Kidney (tissue), 22 donors: ENCODE measurements at places on chromosomes 16 and 17. TPM values are rescaled to one million over a fixed set of nuclear protein-coding genes. Genes with fewer than 3 reads are reported as not detected.

DNA sequence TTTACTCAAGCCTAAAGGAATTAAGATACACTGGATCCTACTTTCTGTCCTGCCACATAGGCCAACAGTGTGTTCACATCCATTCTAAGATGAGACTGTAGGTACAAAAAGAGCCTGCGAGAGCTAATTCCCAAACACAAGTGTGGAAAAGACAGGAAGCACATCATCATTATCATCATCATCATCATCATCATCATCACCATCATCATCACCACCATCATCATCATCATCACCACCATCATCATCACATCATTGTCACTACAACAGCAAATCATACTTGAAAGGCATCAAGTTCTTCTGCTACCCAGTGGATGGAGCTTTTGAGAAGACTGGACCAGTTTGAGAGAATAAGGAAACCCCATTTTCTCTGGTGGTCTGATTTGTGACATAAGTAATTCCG lies 268.1 kb downstream of the HS3ST3A1 start:
- H3K27me3 ChIP-seq, result no peaks in the 10 kb centered on the region
- H3K4me1 ChIP-seq, result no peaks in the 10 kb centered on the region
- no peak overlapping the region for H3K4me3 ChIP-seq

- peak; percentile 56 for DNase-seq
- H3K27ac ChIP-seq, result no peak overlapping the region
- H3K4me3 ChIP-seq, result no peak overlapping the region
- H3K4me1 ChIP-seq, result peaks cover 22% of the 10 kb centered on the region
Measured at GRCh38 chr16:68289621-68290329, 21.0 kb downstream of the SLC7A6OS start.

DNA sequence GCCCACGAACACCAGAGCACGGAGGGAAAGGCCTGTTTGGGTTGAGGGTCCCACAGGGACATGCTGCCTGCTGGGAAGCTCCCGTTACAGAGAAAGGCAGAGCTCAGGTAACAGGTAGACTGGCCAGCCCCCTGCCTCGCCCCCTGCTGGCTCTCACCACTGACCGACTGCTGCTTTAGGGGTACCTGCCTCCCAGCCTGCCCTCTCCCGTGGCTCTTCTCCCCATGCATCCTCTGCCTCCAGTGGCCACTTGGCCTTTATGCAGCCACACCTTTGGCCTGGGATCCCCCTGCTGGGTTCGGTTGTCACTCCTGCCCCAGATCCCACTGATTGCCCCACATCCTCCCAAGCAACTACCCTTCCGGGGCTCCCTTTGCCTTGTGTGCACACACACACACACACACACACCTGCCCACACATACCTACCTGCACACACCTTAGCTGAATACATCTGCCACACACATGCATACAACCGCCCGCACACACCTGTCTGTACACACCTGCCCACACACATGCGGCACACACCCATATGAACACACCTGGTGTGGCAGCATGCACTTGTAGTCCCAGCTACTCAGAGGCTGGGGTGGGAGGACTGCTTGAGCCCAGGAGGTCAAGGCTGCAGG lies 7.1 kb downstream of the MCRIP1 start:
- H3K4me3 ChIP-seq, result no peak overlapping the region
- H3K27ac ChIP-seq, result no peak overlapping the region
- no peaks in the 10 kb centered on the region for H3K4me1 ChIP-seq
- no peaks in the 10 kb centered on the region for H3K36me3 ChIP-seq

DNA sequence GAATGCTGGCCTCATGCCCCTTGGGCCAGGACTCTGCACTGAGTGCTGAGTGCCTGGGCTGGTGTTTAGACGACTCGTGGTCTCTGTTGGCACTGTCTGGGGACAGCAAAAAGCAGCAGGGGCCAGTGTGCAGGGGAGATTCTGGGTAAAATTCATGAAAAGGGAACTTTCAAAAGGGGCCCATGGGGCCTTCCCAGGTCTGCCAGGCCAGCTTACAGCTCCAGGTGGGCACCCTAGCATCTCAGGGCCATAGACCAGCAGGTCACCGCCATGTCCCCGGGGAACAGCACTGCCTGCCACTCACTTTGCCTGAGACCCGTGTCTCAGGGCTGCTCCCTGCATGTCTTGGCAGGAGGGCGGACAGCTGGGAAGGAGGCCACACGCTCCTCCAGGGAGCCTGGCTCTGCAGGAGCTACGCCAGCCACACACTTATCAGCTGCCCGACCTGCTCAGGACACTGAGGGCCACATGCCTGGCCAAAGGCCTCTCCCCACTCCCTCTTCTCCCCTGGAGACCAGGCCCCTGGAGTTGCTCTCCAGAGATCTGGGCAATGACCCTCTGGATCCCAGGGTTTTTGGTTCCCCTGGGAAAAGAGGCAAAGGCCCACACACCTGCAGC lies 8.8 kb upstream of the FASN start:
- no peaks in the 10 kb centered on the region for H3K27me3 ChIP-seq
- DNase-seq, result no peak
- peaks cover 2% of the 10 kb centered on the region for H3K36me3 ChIP-seq
- H3K27ac ChIP-seq, result peak overlapping the region; percentile 65

- no peak overlapping the region for H3K4me3 ChIP-seq
- no peaks in the 10 kb centered on the region for H3K27me3 ChIP-seq
- no peaks in the 10 kb centered on the region for H3K36me3 ChIP-seq
- H3K4me1 ChIP-seq, result no peaks in the 10 kb centered on the region
Measured at GRCh38 chr17:33653399-33653788, 360.3 kb upstream of the ASIC2 start.

DNA sequence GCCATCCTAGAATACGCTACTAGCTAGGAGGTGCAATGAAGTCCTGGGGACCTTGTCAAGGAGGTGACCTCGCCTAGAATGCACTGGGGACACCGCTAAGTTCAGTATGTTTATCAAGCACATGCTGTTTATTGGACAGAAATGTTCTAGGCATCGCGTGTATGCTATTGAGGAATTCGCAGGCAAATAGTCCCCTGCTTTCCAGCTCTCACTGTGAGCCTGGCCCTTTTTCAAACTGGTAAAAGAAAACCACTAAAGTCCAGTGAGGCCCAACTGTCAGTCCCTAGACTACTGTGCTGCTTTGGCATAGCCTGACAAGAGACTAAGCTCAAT lies 1.2 kb upstream of the FAM222B start:
- H3K27ac ChIP-seq, result no peak overlapping the region
- no peak overlapping the region for H3K4me3 ChIP-seq
- H3K4me1 ChIP-seq, result no peaks in the 10 kb centered on the region
- H3K27me3 ChIP-seq, result no peaks in the 10 kb centered on the region
- H3K36me3 ChIP-seq, result no peaks in the 10 kb centered on the region
- no peak for DNase-seq

Gene EME2
- total RNA-seq, result 23.8 TPM

- no peaks in the 10 kb centered on the region for H3K4me1 ChIP-seq
- no peak overlapping the region for H3K27ac ChIP-seq
- no peaks in the 10 kb centered on the region for H3K36me3 ChIP-seq
- H3K27me3 ChIP-seq, result no peaks in the 10 kb centered on the region
- DNase-seq, result no peak
- H3K4me3 ChIP-seq, result no peak overlapping the region
Measured at GRCh38 chr17:70499067-70499786, 329.9 kb downstream of the KCNJ2 start.

DNA sequence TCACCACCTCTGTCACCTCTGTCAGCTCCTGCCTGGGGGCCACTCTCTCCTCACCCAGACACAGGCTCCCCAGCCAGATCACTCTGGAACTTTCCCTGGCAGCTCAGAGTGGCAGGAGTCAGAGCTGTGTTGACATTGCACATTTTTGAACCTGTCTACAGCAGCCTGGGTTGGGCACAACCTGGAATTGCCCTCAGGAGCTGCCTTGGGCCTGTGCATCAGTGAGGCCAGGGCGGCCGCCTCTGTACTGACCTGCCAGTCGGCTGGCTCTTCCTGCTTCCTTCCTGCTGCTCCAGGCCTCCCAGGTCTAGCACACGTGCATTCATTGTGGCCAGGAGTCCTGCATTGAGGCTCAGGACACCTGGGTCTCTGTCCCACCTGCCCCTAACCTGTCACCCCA lies 14.2 kb upstream of the TMEM11 start:
- H3K4me3 ChIP-seq, result no peak overlapping the region
- no peaks in the 10 kb centered on the region for H3K27me3 ChIP-seq
- no peak overlapping the region for H3K27ac ChIP-seq
- no peaks in the 10 kb centered on the region for H3K4me1 ChIP-seq

Gene BCO1
- 3.0 TPM for total RNA-seq

DNA sequence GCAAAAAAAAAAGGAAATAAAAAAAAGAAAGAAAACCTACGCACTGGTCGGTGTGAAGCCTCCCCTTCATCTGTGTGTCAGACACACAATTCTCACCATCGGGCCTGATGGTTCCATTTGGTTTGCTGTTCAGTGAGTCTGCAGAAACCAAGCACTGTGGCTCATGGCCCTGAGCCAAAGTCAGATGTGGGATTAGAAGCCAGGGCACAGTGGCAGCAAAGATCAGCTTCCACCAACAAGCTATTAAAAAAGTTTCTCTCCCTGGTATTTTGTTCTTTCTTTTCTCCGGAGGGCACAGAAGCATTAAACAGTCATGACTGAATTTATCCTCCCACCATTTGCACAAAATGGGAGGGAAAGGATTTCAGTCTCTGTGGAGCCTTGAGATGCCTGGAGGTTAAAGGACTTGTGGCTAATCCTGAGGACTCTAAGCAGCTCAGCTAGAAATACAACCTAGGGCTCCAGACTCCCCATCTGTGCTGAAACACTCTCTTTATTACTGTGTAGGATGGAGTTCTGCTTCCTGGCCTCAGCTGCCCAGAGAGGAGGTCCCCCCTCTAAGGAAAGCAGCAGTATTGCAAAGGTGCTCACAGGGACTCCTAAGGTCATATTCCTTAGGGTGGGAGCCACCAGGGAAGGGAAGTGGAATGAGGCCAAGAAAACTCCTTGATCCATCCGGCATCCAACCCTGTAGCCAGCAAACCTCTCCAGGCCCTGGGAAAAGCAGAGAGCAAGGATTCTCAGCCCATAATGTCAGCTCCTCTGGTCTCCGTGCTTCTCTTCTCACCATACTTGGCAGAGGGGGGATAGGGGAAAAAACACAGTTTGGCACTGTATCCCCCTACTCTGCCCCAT lies 28.2 kb downstream of the SLC39A11 start:
- H3K4me3 ChIP-seq, result no peak overlapping the region
- H3K4me1 ChIP-seq, result peaks cover 8% of the 10 kb centered on the region
- no peak overlapping the region for H3K27ac ChIP-seq
- H3K36me3 ChIP-seq, result no peaks in the 10 kb centered on the region
- no peaks in the 10 kb centered on the region for H3K27me3 ChIP-seq

Gene CAVIN1
- total RNA-seq, result 204 TPM

Gene MT1E
- 258 TPM for total RNA-seq

Gene SLC38A7
- 22.7 TPM for total RNA-seq

Gene TEDC2
- 1.4 TPM for total RNA-seq

GRCh38 chr16:59604354-59604753 lies 870.2 kb upstream of the GOT2 start:
- no peaks in the 10 kb centered on the region for H3K4me1 ChIP-seq
- DNase-seq, result no peak
- no peaks in the 10 kb centered on the region for H3K27me3 ChIP-seq
- H3K27ac ChIP-seq, result no peak overlapping the region
- H3K4me3 ChIP-seq, result no peak overlapping the region

DNA sequence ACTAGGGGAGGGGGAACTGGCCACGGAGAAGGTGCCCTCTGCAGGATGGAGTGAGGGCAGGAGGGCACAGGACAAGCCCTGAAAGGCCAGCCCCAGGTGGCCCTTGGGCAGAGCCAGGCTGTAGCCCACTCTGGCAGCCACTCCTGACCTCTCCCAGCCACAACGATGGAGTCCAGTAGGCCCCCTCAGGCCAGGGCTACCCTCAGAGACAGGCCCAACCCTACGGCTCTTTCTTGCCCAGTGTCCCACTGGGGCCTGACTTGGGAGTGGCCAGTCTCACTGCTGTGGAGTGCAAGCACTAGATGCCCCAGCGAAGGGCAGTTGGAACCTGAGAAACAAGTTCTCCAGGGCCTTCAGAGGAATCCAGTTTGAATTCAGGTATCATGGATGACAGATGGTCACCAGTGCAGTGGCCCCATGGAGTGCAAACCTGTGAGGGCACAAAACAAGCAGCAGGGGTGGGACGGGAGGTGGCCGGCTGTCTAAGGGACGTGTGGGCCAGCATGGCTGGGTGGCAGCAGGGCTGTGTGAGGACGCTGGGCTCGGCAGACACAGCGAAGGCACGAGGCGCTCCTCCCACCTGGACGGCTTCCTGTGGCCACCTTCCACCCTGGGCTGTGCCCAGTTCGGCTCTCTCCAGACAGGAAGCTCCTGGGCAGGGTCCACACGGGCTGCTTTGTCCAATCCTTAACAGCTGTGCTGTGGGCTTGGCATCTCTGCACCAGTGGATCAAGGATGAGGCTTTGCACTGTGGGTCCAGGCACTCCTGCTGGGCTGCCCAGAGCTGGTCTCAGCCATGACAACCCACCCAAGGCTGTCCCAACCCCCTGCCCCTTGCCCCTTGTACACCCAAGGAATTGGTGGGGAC lies 72.1 kb downstream of the AMFR start:
- H3K4me1 ChIP-seq, result no peaks in the 10 kb centered on the region
- H3K27ac ChIP-seq, result no peak overlapping the region
- H3K4me3 ChIP-seq, result no peak overlapping the region
- H3K36me3 ChIP-seq, result no peaks in the 10 kb centered on the region
- no peaks in the 10 kb centered on the region for H3K27me3 ChIP-seq

- no peaks in the 10 kb centered on the region for H3K4me1 ChIP-seq
- H3K36me3 ChIP-seq, result no peaks in the 10 kb centered on the region
Measured at GRCh38 chr17:61467416-61468262, 15.4 kb downstream of the TBX4 start.

DNA sequence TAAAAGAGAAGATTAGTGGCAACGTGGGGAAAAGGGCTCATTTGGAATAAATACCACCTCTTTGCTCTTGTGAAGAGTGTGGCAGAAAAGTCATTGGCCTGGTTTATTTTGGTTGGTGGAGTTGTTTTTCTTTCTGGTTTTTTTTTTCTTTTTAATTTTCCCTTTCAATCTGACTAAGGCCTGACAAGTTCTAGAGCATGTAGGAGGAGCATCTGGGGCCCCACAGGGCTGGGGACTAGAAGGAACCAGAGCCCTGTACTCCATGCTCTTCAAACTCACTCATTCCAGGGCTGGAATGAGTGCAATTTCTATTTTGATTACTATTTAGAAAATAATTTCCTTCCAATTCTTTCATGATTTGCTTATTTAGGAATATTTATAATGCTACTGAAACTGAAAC lies 13.3 kb downstream of the IRX5 start:
- H3K4me3 ChIP-seq, result no peak overlapping the region
- no peaks in the 10 kb centered on the region for H3K36me3 ChIP-seq
- H3K27ac ChIP-seq, result no peak overlapping the region
- H3K27me3 ChIP-seq, result peaks cover 20% of the 10 kb centered on the region
- DNase-seq, result no peak
- no peaks in the 10 kb centered on the region for H3K4me1 ChIP-seq

Gene G6PC1
- 0.16 TPM for total RNA-seq

DNA sequence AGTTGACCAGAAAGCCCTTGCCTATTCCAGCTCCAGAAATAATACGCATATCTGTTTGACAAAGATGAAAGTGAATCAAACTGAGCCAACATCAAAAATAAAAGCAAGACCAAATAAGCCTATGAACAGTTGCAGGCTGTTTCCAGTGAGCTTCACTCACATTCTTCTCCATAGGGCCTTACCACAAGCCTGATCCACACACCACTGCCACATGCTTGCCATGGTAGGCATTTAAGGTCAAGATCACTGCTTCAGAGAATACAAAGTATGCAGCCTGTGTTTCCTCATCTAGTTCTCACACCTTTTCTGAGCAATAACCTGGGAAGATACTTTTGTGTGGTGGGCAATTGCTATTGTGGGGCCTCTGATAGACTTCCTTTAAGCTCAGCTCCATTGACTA lies 1060.2 kb downstream of the CDH11 start:
- H3K4me3 ChIP-seq, result no peak overlapping the region
- DNase-seq, result no peak
- H3K27ac ChIP-seq, result no peak overlapping the region
- no peaks in the 10 kb centered on the region for H3K4me1 ChIP-seq
- H3K36me3 ChIP-seq, result no peaks in the 10 kb centered on the region
